ENCODE measurements at places on chromosomes 7 and 10.

DNA sequence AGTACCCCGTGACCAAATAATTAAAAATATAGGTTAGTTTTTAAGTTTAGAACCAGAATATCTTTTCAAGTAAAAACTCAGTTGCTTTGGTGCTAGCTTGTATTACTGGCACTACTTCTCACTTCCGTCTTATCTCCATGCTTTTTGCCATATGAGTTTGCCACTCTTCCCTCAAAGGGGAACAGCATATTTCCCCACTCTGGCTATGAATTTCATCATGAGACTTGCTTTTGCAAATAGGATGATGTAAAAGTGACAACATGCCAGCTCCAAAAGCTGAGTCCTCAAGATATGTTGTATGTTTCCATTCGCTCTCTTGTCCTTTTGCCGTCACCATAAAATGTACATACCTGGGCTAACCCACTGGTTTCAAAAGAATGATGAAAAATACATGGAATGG is 178.1 kb upstream of the SEMA3A start:
- DNase-seq, result no peak

GRCh38 chr7:128691227-128691626 is 19.1 kb downstream of the GARIN1A start:
- no peak for DNase-seq

GRCh38 chr10:133187091-133187905 is 27.3 kb downstream of the KNDC1 start:
- DNase-seq, result no peak

DNA sequence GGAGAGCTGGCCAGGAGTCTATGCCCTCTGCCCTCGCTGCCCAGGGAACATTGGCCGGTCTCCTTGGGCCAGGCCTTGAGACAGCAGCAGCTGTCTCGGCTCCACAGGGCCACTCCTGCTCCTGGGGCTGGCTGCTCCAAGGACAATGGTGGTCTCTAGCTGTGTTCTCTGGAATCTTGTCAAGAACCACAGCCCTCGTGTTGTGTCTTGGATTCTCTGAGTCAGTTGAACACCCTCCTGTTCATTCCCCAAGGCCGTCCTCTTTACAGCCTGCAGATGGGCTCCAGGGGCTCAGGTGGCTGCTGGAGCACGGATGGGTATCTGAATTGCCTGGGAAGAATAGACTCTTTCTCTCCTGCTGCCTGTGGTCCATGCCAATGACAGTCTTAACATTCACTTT is 511.1 kb downstream of the GLRX3 start:
- DNase-seq, result no peak

GRCh38 chr10:18377898-18378297 is 237.7 kb downstream of the CACNB2 start:
- DNase-seq, result no peak

GRCh38 chr7:8343556-8343955 is 81.6 kb upstream of the ICA1 start:
- DNase-seq, result no peak

DNA sequence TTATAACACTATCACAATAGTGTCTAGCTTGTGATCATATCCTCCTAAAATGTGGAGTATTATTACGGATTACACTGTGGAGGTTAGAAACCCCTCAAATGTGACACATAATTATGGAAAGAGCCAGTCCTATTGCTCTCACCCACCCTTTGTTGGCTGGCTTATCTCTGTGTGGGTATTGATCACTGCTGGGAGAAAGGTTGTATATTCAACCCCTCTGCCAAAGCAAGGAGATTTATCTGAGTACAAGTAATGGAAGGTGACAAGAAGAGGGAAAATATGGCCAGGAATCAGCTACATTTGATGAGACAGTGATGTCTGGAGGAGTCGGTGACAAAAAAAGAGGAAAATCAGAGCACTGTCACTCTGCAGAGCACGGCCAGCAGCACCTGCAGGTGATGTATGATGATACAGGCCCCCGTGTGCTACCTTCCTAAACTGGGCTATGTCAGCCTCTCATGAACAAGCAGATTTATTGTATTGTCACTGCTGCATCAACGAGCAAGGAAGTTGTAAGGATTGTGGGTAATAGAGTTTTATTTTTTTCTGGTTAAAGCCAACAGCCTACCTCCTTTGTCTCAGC is 235.3 kb downstream of the PHF14 start:
- DNase-seq, result no peak
